Hair follicle dermal papilla cell (primary cell): ENCODE measurements at places on chromosomes 12 and 14. TPM values are rescaled to one million over a fixed set of nuclear protein-coding genes. Genes with fewer than 3 reads are reported as not detected.

CYP46A1 gene
- 0.36 and 2.1 TPM in 2 replicates for total RNA-seq

RERGL gene
- not detected in 2 replicates for total RNA-seq

LRRK2 gene
- 6.4 and 8.9 TPM in 2 replicates for total RNA-seq

SERPINA6 gene
- under 0.01 TPM in 1 of 2 replicates, not detected in the other for total RNA-seq

DIABLO gene
- 45.7 and 47.1 TPM in 2 replicates for total RNA-seq
